HFFc6 (cell line): ENCODE measurements at places on chromosomes 2 and 18. TPM values are rescaled to one million over a fixed set of nuclear protein-coding genes. Genes with fewer than 3 reads are reported as not detected.

DNA sequence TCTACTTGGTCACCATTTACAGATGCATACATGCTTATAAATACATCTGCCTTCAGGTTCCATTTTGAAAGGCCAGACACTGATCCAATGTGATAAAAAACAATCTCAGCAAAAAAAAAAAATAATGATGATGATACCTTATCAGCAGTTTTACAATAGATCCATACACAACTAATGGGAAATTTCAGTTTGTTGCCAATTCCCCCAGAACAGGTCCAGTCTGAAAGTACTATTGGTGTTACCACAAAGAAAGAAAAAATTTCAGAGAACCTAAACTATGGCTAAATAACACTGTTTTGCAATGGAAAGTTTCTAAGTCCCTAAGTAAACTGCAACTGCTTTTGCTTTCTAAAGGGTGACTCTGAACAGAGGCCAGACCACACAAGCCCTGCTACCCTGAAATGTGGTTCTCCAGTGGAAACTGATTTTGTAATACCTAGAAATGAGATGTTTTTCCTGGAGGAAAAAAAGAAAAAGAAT, 54.1 kb downstream of the LPIN2 start:
- no peak for DNase-seq

GRCh38 chr2:176297067-176297466, 27.8 kb downstream of the MTX2 start:
- no peak for DNase-seq

DNA sequence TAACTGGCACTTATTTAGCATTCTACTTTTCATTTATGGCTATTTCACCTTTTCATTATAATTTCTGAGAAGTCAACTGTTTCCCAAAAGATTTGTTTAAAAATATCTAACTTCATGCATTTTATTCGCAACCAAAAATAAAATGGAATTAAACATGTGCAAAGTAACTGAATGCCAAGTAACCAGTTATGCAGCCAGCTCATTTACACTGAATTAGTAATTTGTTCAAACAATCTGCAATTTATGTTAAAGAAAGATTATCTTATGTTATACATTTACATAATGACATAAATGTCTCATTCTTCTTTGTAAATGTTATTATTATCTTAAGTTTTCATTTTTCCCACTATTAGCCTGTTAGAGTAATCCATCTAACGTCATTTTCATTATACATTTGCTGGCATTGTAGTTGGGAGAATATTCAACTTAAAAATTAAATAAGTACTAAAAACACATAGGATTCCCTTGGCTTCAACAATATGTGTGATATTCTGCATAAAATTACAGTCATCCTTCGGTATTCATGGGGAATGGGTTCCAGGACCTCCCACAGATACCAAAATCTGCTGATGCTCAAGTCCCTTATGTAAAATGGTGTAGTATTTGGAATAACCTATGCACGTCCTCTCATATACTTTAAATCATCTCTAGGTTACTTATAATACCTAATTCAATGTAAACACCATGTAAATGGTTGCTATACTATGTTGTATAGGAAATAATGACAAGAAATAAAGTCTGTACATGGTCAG, 43.7 kb upstream of the STAM2 start:
- DNase-seq: no peak

DNA sequence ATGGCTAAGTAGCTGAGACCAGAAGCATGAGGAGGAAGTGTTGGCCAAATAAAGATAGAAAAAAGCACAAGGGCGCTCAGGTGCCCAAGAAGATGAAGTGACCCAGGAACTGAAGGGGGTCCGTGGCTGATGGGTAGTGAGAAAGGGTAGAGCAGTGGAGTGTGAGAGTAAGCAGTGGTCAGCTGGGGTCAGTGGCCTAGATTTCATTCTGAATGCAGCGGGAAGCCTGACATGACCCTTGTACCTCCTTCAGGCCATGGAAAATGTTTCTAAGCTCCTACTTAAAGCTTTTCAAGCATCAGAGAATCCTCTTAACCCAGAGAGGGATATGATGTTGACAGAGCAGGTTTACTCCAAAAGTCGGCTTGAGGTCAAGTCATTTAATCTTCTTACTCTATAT, 89.0 kb upstream of the UNC80 start:
- no peak for DNase-seq

- DNase-seq: no peak
These were observed 23.5 kb downstream of the PSMG2 start for GRCh38 chr18:12726331-12726730.

GRCh38 chr2:26707747-26708146, 15.2 kb downstream of the KCNK3 start:
- DNase-seq: no peak

- no peak for DNase-seq
These were observed 59.5 kb upstream of the PPM1B start for GRCh38 chr2:44109166-44109565.

DNA sequence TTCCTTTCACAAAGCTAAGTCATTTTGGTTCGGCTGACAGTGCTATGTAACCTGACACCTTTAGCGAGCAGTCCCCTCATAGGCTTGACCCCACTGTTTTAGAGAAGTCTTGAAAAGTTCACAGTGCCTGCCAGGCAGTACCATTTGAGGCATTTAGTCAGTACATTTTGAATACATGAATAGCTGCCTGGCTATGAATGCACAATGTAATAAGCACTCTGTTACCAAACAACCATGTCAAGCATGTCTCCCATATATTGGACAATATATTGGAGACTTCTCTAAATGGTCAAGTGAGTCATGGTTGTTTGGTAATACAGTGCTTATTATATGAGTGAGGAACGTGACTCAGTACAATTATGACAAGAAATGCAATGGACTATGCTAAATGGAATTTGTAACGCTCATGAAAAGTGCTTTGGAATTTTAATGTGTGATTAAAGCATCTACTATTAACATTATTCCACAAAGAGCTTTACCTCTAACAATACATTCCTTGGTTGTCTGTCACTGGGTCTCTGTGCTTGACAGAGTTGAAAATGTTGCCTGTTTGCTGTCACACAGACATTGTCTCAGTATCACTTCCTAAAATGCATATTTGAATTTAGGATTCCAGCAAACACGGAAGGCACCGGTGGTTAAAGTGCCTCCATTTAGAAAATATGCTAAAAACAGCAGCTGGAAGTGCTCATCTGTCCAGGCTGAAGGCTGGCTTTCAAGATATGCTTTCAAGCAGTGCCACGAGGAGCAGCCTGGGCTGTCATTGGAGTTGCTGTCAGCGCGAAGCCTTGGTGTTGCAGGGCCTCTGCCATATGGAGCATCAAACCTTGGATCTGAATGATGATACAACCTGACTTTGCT, 458.6 kb downstream of the FBXO15 start:
- DNase-seq: peak; percentile 97

DNA sequence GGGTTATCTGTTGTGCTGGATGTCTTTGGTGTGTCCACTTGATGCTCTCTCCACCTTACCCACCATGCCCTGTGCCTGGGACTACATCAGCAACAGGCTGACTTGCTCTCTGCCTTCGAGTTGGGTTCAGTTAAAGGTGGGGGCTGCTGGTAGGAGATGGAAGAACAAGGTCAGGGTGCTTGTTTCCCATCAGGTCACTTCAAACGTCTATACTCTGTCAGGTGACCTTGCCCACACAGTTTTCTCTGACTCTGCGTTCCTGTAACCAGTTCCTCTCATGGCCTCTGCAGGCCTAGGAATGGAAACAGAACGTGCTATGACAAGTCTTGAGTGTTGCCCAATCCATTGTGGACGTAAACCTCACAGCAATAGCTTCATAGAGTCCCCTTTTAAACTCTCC, 38.4 kb upstream of the PAPOLG start:
- DNase-seq: no peak

- DNase-seq: no peak
These were observed 206.7 kb downstream of the AFF3 start for GRCh38 chr2:99935662-99936061.

- peak; percentile 99 for DNase-seq
These were observed 80.9 kb downstream of the ASAP2 start for GRCh38 chr2:9287400-9288045.

DNA sequence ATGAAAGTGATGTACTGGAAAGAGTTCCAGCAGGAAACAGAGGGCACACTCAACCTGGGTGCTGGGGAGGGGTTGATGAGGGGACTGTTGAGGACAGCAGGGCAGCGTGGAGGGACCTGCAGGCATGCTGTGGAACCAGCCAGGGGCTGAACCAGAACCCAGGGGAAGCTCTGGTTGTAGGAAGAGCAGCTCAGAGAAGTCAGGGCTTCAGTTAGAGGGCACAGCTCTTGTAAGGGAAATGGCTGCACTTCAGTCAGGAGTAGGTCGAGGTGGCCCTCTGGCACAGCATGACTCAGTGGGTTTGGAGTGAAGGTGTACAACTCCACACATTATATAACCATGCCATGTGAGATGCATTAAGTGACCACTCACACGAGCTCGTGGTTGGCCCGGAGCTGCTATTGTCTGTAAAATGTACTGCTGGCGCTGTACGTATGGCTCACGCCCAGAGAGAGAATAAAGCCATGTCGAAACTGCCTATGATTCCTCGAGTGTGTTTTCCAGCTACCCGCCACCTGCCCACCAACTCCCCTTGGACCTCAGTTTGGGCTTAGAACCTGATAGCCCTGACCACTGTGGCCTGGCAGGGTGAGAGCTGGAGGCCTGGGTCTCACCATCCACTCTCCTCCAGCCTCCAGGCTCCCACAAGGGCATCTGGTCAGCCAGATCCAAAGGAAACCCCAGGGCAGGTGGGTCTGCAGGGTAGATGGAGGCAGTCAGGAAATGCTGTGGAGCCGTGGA, 136.5 kb upstream of the HS6ST1 start:
- DNase-seq: no peak

GRCh38 chr2:40367032-40367431, 84.9 kb downstream of the SLC8A1 start:
- no peak for DNase-seq

GRCh38 chr2:181984060-181984459, 1.6 kb upstream of the PPP1R1C start:
- DNase-seq: no peak

- DNase-seq: no peak
These were observed 247.4 kb upstream of the CYP26B1 start for GRCh38 chr2:72395096-72395495.

- no peak for DNase-seq
These were observed 269.8 kb downstream of the GLI2 start for GRCh38 chr2:121005453-121005852.

DNA sequence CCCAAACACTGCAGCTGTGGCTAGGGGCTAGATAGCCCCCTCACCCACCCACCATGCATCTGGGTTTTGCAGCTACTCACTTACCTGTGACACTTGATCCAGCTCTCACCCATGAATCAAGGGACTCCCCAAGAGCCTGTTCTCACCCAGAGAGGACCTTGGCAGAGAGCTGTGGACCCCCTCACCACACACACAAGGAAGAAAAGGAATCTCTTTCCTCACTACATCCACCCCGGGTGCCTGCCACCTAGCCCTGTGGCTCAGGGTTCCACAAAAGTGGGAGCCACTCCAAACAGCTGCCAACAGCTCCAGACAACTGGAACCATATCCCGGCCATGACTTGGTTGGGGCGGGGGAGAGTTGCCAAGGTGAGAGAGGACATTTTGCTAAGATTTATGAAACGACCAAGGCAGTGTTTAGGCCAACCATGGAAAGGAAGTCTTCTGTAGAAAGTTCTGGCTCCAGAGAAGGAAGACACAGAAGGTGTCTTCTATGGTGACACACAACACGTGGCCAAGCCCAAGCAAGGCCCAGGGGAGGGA, 522.1 kb upstream of the RAB6C start:
- DNase-seq: no peak

GRCh38 chr2:142707318-142707717, 170.1 kb upstream of the KYNU start:
- no peak for DNase-seq

DNA sequence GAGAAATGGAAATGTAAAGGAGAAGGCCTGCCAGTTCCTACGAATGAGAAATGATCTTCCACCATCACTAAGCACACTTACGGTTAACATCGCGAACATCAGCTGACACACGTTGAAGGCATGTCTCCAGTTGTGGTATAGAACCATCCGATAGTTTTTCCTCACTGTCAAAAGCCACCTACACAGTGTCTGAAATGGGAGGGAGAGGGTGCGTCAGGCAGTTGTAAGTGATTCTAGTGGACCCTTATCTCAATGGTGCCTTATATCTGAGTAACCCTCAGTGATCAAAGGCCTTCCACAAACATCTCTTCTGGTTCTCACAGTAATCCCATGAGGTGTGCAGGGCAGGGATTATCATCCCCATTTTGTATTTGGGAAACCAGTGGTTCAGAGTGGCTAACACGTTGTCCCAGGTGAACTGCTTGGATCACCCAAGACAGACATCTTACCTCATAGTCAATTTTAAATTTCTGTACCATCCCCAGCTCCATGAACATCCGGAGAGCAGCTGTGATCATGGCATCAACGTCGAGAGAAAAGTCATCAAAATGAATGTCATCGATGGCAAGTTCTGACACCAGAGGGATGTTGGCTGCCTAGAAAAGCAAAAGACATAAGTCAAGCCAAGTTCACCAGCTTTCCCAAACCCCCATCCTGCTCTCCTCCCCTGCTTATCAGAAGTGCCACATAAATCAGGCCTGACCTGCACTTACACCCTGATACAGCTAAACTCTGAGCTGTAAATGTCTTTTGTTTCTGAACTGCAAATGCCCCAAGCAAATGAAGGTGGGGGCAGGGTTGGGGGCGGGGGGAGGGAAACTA, 335.2 kb downstream of the AGPS start:
- DNase-seq: no peak

DNA sequence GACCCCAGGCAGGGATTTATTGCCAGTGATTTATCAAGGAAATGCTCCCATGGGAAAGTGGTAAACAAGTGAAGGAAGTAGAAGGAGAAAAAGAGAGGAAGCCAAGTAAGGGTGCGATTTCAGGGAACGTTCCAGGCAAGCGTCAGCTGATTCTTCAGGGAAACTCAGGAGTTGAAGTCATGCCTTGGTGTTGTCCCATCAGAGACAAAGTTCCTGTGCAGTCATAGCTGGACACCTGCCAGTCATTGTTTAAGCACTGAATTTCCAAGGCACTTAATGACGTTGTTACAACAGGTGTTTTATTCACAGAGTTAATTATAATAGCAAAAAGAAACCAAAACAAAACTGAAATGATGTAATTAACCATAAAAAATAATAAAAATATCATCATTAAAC, 381.8 kb upstream of the CRIM1 start:
- no peak for DNase-seq

GRCh38 chr18:42064109-42064508, 109.1 kb downstream of the PIK3C3 start:
- peak; percentile 27 for DNase-seq

The AKAIN1 gene
- total RNA-seq: not detected in 3 replicates

The TNFAIP6 gene
- 0.60 to 2.4 TPM (median 1.8 TPM) in 3 replicates for total RNA-seq

The GPR75 gene
- 1.5 and 2.1 TPM in 2 replicates for total RNA-seq

The TOGARAM2 gene
- not detected in 3 replicates for total RNA-seq

The GPR39 gene
- total RNA-seq: 1.7 to 2.7 TPM (median 2.2 TPM) in 3 replicates

The REG3G gene
- not detected in 2 replicates for total RNA-seq

The CRYBA2 gene
- total RNA-seq: not detected in 3 replicates

The HOXD9 gene
- total RNA-seq: 2.1 to 2.7 TPM (median 2.5 TPM) in 3 replicates
